ENCODE measurements at places on chromosomes 16 and 17.

DNA sequence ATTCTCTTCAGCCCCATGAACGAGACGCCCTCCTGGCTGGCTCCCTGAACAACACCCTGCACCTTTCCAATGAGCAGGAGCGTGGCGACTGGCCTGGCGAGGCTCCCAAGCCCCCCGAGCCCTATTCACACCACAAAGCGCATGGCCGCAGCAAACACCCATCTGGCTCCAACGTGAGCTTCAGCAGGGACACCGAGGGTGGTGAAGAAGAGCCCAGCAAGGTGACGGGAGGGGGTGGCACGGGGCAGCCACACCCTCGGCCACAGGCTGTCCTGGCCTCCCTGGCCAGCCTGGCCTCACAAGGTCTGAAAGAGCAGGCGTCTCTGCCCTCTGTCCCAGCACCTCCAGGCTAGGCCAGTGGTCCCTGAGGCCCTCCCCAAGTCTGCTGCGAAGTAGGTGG is 23.7 kb downstream of the CASKIN2 start:
- DNase-seq, result no peak

DNA sequence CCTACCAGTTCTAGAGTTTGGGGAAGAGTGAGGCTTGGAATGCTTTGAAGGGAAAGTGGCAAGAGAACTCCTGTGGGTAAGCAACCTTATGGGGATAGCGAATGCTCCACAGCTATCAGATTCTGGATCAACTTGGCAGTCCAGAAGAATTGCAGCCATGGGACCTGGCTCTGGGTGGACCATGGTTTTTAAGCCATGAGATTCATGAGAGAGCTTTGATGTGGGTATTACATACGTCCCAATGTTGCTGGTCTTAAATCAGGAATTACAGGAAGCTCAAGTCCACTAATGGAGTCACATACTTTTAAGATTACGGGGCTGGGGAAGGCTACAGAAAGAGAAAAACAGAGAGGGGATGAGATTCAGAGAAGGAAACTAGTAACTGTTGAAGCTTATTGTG is 142.5 kb upstream of the ELAC2 start:
- no peak for DNase-seq

DNA sequence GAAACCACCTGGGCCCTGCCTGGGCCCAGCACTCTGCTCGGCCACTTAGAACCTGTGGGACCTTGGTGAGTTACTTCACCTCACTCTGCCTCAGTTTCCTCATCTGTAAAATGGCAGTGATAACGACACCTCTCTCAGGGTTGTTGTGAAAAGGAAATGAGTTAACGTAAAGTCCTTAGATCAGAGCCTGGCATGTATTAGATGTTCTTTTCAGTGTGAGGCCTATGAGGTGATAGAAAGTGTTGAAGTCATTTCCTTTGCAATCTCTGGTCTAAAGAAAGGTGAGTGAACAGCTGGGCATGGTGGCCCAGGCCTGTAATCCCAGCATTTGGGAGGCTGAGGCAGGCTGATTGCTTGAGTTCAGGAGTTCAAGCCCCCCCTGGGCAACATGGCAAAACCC is 51.7 kb upstream of the LGALS9 start:
- no peak for DNase-seq

GRCh38 chr17:57685499-57686132 is 59.5 kb downstream of the CCDC182 start:
- no peak for DNase-seq

DNA sequence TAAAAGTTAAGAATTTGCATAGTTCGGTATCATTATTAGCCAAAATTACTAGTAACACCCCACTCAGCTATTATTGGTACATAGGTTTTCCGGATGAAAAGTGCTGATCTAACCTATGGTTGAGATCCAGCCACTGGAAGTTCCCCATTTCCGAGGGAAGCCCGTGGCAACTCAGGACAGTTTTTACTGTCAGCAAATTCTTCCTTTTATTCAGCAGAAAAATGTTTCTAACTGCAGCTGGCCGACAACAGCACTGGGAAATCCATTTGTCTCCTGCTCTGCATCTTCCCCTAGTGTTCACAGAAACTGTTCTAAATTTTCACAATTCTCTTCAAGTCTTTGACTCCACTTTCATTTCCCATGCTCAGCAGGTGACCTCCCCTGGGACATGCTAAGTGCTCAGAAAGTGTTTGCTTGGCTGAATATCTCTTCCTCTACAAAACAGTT is 15.5 kb upstream of the MMD start:
- DNase-seq, result no peak

GRCh38 chr17:61486135-61487120 is 34.2 kb downstream of the TBX4 start:
- DNase-seq, result no peak

- peak; percentile 73 for DNase-seq
Measured at GRCh38 chr16:22206842-22207714, 1.0 kb downstream of the EEF2K start.

GRCh38 chr16:73426433-73427160 is 378.7 kb upstream of the ZFHX3 start:
- no peak for DNase-seq

DNA sequence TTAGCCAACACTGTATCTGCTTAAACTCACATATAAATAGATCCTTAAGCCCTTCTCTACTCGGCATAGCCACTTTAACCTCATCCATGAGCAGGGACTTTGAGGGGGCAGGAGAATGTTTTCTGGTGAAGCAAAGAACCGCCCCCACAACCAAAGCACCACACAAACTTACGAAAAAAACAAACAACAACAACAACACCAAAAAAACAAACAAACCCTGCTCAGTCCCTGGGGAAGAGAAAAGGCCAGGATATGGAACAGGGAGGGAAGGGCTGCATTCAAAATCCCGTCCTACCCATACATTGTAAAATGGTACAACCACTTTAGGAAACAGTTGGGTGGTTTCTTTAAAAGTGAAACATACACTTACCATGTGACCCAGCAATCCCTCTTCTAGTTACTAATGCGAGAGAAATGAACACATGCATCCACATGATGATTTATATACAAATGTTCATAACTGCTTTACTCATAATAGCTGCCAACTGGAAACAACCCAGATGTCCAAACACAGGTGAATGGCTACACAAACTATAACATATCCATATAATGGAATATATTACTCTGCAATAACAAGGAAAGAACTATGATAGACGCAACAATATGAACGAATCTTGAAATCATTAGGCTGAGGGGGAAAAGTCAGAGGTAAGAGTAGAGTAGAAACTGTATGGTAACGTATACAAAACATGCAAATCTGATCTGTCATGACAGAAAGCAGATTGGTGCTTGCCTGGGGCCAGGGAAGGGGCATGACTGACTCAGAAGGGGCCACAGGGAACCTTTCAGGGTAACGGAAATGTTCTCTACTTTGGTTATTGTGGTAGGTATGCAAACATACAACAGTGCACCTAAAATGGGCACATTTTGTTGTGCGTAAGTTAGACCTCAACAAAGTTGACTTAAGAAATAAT is 37.7 kb upstream of the TOB1 start:
- DNase-seq, result no peak

DNA sequence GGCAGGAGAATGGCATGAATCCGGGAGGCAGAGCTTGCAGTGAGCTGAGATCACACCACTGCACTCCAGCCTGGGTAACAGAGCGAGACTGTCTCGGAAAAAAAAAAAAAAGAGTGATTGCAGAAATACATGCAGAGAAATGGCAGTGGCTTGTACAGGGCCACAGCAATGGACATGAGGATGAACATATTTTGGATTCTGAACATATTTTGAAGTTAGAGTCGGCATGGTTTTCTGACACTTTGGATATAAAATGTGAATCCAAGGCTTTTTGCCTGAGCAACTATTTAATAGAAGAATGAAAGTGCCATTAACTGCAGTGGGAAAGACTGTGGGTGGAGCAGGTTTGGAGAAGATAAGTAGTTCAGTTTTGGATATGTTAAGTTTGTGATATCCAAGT is 35.8 kb downstream of the CPD start:
- DNase-seq, result no peak

- DNase-seq, result no peak
Measured at GRCh38 chr17:66542129-66542966, 239.9 kb downstream of the PRKCA start.

- DNase-seq, result no peak
Measured at GRCh38 chr16:3854750-3855541, 25.6 kb downstream of the CREBBP start.

DNA sequence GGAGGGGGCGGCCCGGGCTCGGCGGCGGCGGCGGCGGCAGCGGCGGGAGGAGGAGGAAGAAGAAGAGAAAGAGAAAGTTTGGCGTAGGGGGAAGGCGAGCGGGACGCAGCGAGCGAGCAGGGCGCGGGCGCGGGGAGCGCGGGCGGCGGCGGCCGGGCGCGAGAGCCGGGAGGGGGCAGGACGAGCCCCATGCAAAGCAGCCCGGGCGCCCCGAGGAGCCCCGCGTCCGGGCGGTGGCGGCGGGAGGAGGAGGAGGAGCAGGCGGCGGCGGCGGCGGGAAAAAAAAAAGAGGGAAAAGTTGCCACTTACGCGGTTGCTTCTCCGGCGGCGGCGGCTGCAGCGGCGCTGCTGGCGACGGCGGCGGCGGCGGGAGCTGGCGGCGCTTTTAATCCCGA is 10.3 kb upstream of the ZFHX3 start:
- DNase-seq, result no peak

DNA sequence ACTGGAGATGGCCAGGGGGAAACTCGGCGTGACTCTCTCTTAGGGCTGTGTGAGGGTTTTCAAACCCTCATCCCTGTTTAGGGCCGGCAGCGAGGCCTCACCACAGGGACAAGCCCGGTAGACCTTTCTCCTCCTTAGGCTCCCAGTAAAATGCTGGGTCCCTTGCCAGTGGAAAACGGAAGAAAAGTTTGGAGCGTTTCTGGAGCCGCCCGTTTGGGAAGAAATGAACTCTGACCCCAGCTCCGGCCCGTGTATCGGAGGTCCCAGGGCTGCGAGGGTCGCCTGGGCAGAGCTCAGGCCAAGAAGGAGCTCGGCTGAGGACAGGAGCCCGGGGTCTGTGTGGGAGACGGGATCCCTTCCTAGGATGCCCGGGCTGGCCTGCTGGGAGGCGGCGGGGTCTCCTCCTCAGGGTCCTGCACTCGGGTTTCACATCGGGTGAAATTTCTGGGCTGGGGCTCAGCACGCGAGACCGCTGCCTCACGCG is 23.2 kb downstream of the ZNF213 start:
- DNase-seq, result no peak

DNA sequence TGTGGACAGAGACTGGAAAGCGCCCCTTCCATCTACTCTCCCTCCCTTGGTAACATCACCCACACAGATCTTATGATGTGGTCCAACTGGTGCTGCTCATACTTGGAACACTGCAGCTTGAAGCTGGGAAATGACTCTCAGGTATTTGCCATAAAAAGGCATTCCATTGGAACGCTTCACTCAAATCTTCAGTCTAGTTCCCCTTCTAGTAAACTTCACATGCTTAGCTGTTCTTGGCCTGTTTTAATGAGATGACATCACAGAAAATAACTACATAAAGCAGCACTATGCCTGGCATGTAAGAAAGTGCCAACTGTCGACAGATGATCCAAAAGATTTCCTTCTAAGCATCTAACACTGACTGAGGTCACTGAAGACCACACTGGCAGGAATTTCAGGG is 9.3 kb downstream of the ZNF263 start:
- DNase-seq, result no peak

- no peak for DNase-seq
Measured at GRCh38 chr17:41652461-41652970, 28.1 kb upstream of the KRT17 start.

- DNase-seq, result peak; percentile 69
Measured at GRCh38 chr17:61635913-61636432, 45.0 kb upstream of the NACA2 start.

GRCh38 chr17:807523-808294 is 25.6 kb downstream of the MRM3 start:
- DNase-seq, result no peak

- DNase-seq, result no peak
Measured at GRCh38 chr17:39536468-39536867, 71.3 kb downstream of the NEUROD2 start.

- peak; percentile 87 for DNase-seq
Measured at GRCh38 chr17:49407981-49408501, 6.6 kb downstream of the PHB1 start.

DNA sequence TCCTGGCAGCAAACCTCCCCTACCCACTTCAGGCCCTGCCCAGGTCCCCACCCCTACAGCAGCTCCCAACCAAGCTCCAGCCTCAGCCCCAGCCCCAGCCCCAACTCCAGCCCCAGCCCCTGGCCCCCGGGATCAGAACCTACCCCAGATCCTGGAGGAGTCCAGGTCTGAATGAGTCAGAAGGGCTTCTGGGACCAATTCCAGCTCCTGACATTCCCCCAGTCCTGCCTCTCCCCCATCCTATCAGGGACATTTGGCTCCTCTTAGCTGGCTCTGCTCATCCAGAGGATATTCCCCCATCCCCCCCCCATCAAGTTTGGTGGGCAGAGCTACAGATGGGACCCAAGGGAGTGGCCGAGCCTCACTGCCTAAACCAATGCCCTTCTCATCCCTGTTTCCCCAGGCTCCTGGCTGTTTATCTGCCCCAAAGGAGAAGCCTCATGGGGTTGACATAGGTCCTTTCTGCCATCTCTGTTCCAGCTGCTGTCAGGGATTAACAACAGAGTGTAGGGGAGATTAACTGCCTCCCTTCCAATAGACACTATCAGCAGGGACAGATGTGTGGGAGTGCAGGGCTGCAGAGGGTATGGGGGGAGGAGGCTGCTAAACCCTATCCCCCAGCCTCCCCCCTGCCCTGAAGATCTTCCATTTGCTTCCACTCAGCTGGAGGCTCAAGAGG is 16.5 kb downstream of the CNTNAP1 start:
- no peak for DNase-seq

- DNase-seq, result no peak
Measured at GRCh38 chr16:5523829-5524228, 426.2 kb upstream of the EEF2KMT start.

GRCh38 chr16:79062336-79062735 is 538.2 kb downstream of the MAF start:
- no peak for DNase-seq

DNA sequence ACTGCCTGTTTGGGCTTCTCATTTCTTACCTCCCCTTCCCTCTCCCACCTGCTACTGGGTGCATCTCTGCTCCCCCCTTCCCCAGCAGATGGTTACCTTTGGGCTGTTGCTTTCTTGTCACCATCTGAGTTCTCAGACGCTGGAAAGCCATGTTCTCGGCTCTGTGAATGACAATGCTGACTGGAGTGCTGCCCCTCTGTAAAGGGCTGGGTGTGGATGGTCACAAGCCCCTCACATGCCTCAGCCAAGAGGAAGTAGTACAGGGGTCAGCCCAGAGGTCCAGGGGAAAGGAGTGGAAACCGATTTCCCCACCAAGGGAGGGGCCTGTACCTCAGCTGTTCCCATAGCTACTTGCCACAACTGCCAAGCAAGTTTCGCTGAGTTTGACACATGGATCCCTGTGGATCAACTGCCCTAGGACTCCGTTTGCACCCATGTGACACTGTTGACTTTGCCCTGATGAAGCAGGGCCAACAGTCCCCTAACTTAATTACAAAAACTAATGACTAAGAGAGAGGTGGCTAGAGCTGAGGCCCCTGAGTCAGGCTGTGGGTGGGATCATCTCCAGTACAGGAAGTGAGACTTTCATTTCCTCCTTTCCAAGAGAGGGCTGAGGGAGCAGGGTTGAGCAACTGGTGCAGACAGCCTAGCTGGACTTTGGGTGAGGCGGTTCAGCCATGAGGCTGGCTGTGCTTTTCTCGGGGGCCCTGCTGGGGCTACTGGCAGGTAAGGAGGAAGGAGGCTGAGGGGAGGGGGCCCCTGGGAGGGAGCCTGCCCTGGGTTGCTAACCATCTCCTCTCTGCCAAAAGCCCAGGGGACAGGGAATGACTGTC is at the start of gene CD68:
Gene CD68, plus strand, starts transcription at position 638 of the 833 bp plus-strand sequence. Its CDS starts 40 bp downstream, at position 678.
- DNase-seq, result peak; percentile 77

All from CD8-positive, alpha-beta T cell (primary cell).